ENCODE measurements at places on chromosomes 7 and 10. TPM values are rescaled to one million over a fixed set of nuclear protein-coding genes. Genes with fewer than 3 reads are reported as not detected.

The ZNF679 gene
- not detected for total RNA-seq

The ZNF365 gene
- total RNA-seq, result 0.18 TPM

The BLNK gene
- total RNA-seq, result 1.3 TPM

The SPDYE1 gene
- not detected for total RNA-seq

The CC2D2B gene
- not detected for total RNA-seq

The NUTM2D gene
- total RNA-seq, result under 0.01 TPM

The TNS3 gene
- 41.5 TPM for total RNA-seq

DNA sequence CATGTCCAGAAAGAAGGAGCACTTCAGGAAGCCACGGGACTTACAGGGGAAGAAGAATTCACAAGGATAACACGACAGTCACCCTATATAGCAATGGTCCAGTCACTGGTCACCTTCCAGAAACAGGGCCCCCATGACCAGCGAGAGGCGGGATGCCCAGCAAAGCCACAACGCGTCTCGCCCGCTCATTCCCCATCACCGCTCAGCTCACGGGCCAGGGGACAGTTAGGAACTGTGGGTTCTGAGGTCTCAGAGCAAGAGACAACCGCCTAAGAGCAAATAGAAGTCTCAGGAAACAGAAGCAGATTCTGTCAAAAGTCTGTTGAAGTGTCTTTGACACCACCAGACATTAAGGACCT, 71.9 kb downstream of the PROSER2 start:
- DNase-seq, result no peak

DNA sequence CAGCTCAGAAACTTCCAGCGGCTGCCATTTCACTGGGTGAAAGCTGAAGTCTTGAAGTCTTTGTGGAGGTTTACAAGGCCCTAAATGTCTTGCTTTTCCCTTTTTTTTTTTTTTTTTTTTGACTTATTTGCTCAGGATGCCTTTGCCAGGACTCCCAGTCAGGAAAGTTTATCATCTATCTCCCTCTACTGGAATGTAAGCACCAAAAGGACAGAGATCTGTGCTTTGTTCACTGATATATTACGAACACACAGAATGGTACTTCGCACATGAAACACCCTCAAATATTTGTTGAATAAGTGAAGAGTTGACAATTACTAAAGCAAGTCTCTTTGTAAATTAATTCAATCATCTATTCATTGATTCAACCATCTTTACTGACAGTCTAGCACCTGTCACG, 23.2 kb downstream of the ABCB4 start:
- DNase-seq, result no peak

DNA sequence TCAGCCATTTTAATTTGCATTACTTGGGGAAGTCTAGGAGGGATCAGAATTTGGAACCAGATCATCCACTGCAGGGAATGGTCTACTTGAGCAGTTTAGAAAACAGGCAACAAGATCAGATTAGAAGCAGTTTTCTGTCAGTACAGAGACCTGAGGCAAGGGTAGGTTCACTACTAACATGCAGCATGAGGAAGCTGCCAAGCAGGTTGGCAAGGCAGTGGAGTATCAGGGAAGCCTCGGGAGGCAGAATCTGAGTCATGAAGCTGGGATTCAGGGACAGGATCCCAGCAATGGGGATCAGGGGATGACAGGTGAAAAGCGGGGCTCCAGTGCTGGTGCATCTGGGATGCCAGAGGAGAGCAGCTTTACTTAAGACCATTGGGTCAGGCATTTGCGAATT, 28.1 kb downstream of the ENO4 start:
- DNase-seq, result no peak

GRCh38 chr7:53743697-53744402, 708.4 kb downstream of the POM121L12 start:
- DNase-seq, result no peak

- DNase-seq, result peak; percentile 74
Measured at GRCh38 chr10:21518641-21519396, 6.7 kb downstream of the SKIDA1 start.

- peak; percentile 31 for DNase-seq
Measured at GRCh38 chr10:16952610-16953009, 135.4 kb upstream of the RSU1 start.

DNA sequence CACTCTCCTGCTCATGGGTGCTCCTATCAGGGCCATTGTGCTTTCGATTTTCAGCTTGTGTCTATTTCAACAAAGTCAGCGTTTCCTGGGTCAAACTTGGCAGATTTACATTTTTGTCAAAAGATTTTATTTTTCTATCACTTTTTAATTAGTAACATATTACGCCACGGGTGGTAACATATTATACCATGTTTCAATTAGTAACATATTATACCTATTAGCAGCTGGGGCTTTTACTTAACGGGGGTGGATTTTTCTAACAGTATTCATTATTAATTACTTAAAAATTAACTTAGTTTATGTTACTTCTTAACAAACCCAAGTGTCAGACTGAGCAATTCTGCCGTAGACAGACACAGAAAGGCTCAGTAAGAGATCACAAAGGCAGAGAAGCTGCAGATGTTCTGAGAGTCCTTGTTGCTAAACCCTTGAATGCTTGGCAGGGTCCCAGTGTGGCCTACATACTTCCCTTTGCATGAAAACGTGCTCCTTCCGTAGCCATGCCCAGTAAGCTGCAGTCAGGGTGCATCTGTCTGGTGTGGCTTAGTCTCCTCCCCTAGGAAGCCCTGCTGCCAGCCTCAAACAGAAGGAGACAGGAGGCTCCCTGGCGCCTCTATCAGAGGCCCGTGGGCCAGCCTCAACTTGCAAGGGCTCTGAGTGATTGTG, 263.1 kb upstream of the CXCL12 start:
- DNase-seq, result no peak

- no peak for DNase-seq
Measured at GRCh38 chr7:93977211-93977950, 26.8 kb downstream of the BET1 start.

GRCh38 chr7:4707217-4707741, 25.2 kb downstream of the FOXK1 start:
- DNase-seq, result no peak

DNA sequence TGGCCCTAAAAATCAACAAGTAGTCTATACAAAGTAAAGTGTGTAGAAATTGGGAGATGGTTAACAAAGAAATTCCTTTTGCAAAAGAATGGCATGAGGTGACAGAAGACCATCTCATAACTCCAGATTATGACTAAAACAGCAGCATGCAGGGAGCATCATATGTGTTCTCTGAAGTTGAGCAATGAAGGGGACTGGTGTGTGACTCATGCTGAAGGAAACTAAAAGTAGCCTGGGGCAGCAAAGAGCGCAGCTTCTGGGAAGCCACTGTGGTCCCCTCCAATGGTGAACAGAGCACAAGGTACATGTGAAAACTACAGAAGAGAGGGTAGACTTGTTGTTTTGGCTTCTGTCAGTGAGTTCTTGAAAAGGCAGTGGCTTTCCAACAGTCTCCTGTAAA, 133.4 kb downstream of the MACC1 start:
- no peak for DNase-seq

DNA sequence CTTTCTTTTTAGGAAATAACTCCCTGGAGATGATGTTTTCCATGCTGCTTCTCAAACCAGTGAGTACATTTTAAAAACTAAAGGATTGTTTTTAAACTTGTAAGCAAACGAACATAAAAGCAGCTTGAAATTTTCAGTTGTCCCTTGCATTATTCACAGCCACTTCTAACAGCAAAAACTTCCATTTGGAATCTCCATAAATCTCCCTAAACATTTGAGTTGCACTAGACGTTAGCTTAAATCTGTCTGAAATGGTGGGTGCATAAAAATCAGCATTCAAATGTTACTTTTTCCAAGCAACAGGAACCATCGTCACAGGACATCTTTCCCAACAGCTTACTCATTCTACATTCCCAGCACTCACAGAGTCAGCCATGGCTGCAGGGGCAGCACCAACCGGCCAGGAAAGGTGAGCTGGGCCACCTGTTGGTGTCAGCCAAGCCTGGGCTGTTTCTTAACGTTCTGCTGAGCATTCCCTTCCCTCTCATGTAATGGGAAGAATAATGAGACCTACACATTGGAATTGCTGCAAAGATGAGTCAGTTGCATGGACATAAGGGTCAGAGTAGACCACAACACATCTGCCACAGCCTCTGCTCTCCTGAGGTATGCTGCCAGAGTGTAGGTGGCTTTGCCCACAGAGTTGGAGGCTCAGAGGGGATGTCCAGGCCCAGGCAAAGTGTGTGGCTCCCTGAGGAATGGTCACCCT, 163.2 kb downstream of the TNS3 start:
- DNase-seq, result no peak

DNA sequence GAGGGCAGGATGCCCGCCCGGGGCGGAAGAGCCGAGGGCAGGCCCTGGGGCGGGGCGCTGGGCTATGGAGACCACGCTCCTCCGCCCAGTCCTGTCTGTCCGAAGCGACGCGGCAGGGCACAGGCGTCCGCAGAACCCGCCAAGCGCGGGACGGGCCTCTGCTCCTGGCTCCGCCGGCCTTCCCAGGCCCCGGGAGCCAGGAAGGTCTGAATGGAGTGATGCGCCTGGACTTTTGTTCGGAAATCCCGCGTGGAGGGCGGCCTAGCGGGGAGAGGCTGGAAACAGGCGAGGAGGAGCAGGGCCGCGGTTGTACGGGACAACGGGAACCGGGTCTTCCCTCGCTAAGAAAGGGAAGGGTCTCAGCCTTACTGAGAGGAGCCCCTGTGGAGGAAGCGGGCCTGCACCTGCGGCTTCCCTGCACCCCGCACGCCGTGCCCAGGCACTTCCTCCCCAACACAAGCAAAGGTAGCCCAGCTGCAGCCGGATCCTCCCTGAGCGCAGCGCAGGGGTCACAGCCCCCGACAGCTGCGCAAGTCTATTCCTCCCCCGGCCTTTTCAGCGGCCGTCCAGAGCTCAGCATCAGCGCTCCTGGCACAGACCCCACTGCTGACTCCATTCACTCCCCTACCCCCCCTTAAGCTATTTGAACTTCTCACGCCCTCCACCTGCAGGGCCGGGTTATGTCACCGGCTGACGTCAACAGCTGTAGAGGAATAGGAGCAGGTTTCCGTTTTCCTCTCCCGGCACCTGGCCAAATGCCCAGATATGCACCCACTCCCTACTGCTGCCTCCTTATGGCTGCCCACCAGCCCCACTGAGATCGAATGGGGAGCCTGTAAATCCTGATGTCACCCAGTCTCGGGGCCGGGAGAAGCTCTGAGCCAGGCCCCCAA, 143.2 kb upstream of the RET start:
- DNase-seq, result peak; percentile 90

DNA sequence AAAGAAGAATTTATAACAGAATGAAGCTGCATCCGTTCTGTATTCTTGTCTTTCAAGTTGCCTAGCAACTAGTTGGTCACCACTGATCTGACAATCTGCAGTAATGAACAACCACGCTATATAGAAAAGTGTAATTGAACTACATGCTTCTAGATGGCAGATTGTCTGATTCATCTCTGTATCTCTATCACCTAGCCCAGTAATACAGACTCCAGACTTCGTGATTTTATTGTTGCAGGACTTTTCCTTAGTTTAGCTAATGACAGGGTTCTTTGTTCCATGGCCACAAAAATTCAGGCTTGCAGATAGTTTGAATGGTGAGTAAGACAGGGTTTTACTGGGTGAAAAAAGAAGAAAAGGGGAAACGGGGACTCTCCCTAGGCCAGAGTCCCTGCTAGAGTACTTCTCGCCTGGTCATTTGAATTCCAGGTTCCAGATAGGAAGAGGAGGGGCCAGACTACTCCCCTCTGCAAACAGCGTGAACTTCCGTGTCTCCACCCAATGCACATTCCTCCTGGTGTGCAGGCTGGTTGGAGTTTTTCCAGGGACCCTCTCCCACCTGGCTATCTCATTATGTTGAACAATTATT, 45.9 kb downstream of the COL1A2 start:
- peak; percentile 70 for DNase-seq
